Cerebellar nuclear complex (tissue), 1 donor: ENCODE measurements at places on chromosomes 3 and 15.

DNA sequence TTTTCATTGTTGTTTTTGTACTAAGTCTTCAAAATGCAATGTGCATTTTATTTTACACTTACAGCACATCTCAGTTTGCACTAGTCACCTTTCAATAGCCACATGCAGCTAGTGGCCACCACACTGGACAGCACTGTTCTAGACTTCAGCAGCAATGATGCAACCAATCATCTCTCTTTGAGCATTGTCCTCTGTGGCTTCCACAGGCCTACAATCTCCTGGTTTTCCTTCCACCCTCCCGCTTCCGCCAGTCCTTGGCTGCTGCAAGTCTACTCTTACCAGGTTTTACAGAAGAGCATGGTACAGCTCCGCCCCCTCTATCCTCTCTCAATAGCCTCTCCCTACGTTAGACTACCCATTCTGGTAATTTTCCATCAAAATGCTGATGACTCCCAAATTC lies 25.1 kb upstream of the FSIP1 start:
- DNase-seq, result no peak

DNA sequence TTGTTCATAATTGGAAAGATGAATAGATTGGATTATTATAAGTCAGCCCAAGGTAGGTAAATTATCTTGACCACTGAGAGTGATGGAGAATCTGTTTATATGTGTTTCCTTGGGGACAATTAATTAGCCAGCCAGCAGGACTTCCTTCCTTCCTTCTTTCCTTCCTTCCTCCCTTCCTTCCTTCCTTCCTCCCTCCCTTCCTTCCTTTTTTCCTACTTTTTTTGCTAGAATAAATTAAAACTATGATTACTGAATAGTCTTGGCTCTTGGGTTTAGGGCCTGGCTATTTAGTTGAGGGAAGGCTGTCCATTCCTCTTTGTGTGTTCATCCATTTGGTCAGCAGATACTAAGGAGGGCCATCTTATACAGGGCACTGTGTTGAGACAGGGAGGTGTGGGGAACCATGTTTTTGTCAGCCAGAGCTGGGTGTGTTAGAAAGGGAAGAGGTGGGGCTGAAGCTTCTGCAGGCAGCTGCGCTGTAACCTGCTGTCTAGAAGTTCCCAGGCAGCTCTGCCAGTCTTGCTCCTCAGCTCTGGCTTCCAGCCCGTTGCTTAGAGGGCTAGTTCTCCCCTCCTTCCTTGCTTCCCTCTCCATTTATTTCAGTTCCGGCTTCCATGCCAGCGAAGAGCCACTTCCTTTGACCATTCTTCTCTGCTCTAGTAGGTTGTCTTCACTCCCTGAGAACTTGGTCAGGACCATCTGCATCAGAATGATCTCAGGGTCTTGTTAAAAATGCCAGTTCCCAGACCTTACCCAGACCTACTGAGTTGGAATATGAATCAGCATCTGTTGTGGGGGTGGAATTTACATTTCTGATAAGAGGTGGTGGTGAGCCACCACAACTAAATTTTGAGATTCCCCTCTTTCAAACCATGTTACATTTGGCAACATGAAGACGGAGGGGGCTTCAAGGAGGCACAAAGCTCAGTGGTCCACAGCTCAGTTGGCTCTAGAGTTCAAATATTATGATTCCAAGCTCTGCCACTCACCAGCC lies 113.9 kb downstream of the DGKG start:
- no peak for DNase-seq

- no peak for DNase-seq
These were observed 201.5 kb downstream of the SOX2 start for GRCh38 chr3:181913254-181913653.

DNA sequence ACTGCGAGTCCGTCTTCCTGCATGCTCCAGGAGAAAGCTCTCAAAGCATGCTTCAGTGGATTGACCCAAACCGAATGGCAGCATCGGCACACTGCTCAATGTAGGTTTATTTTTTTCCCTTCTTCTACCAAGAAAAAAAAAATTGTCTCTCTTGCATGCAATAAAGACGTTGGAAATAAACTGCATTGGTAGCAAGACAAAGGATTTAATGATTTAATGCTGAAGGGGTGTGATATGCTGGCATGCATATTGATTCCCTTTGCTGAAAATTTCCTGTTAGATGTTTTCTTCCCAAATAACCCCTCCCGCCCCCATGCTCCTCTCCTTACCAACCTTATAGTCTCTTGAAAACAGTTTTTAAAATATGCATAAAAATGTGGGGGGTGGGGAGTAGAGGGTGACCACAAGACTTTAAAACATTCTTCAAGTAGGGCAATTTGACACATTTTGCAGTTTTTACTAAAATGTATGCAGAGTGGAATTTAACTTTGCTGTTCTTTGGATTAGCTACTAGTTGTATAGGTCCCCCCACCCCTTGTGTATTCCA lies 799 bp downstream of the RARB start:
- no peak for DNase-seq

- DNase-seq, result no peak
These were observed 3.2 kb downstream of the TYRO3 start for GRCh38 chr15:41562244-41562643.
